ENCODE measurements at places on chromosomes 3 and 15. TPM values are rescaled to one million over a fixed set of nuclear protein-coding genes. Genes with fewer than 3 reads are reported as not detected.
A peak's percentile ranks its signal among the peaks of the same experiment; 100 is the strongest.

HIGD2B gene
- not detected for total RNA-seq

ZBED2 gene
- not detected for total RNA-seq

STRIT1 gene
- not detected for total RNA-seq

IGSF11 gene
- 7.0 TPM for total RNA-seq

UROC1 gene
- not detected for total RNA-seq

GPR62 gene
- 0.19 TPM for total RNA-seq

CAMK1 gene
- 75.9 TPM for total RNA-seq

ZBBX gene
- not detected for total RNA-seq

ACP3 gene
- total RNA-seq: 1.8 TPM

CD96 gene
- total RNA-seq: 0.17 TPM

DNA sequence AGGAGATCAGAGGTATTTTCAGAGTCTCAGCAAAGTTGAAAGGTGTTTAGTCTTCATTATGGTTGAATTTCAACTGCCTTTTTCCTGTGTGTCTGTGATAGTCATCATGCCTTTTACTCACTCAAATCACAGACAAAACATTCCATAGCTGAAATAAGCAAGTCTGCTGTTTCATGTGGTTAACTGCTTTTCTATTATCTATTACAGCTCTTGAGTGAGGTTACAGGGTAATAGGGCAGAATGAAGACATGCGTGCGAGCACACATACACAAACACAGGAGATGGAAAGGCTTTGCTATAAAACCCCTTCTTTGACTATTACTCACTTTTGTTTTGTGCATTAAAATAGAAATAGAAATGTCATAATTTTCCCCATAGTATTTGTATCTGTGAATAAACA is 192.6 kb upstream of the RARB start:
- H3K27me3 ChIP-seq: no peaks in the 10 kb centered on the region
- no peaks in the 10 kb centered on the region for H3K4me1 ChIP-seq
- no peak overlapping the region for H3K4me3 ChIP-seq
- DNase-seq: no peak
- no peak overlapping the region for H3K27ac ChIP-seq
- no peaks in the 10 kb centered on the region for H3K36me3 ChIP-seq

- DNase-seq: no peak
- no peaks in the 10 kb centered on the region for H3K36me3 ChIP-seq
- H3K27ac ChIP-seq: no peak overlapping the region
Measured at GRCh38 chr3:30538791-30539190, 67.6 kb upstream of the TGFBR2 start.

- no peak overlapping the region for H3K4me3 ChIP-seq
- H3K4me1 ChIP-seq: no peaks in the 10 kb centered on the region
- H3K36me3 ChIP-seq: no peaks in the 10 kb centered on the region
- no peak for DNase-seq
Measured at GRCh38 chr3:151367448-151367847, 17.1 kb downstream of the P2RY12 start.

DNA sequence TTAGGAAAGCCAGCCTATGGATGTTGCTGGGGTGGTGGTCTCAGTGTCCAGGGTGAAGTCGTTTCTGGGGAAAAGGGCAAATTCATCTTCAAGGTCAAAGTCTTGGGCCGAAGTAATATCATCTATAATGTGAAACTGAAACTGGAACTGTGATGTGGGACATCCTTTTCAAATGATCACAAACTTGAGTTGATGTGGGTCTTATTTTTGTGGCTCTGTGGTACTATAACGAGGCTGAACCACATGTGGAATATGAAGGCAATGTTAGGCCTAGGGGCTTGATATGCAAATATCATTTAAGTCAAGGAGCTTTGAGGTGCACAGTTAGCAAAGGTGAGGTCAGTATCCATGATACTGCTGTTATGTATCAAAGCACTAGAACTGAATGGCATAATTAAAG is 1.5 kb upstream of the CD200R1L start:
- no peaks in the 10 kb centered on the region for H3K4me1 ChIP-seq
- no peak overlapping the region for H3K4me3 ChIP-seq
- H3K36me3 ChIP-seq: no peaks in the 10 kb centered on the region
- no peak overlapping the region for H3K27ac ChIP-seq
- no peaks in the 10 kb centered on the region for H3K27me3 ChIP-seq

DNA sequence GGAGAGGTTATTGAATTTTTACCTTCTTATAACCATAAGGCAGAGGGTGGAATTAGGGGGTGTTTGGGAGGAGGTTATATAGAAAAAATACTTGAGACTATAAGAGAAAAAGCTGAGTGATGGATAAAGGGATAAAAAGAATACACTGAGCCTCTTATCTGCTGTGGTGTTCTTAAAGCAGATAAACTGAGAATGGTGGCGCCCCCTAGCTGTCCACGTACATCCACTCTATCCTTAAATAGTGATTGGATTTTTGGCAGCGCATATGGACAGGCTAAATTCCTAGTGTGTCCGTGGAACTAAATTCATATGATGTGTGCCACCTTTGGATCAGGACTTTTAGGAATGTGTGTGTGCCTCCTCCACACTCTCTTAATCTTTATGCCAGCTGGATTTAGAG is 121.1 kb downstream of the OXSM start:
- no peaks in the 10 kb centered on the region for H3K36me3 ChIP-seq
- H3K4me1 ChIP-seq: peaks cover 18% of the 10 kb centered on the region
- H3K4me3 ChIP-seq: no peak overlapping the region
- no peak for DNase-seq
- H3K27me3 ChIP-seq: no peaks in the 10 kb centered on the region

DNA sequence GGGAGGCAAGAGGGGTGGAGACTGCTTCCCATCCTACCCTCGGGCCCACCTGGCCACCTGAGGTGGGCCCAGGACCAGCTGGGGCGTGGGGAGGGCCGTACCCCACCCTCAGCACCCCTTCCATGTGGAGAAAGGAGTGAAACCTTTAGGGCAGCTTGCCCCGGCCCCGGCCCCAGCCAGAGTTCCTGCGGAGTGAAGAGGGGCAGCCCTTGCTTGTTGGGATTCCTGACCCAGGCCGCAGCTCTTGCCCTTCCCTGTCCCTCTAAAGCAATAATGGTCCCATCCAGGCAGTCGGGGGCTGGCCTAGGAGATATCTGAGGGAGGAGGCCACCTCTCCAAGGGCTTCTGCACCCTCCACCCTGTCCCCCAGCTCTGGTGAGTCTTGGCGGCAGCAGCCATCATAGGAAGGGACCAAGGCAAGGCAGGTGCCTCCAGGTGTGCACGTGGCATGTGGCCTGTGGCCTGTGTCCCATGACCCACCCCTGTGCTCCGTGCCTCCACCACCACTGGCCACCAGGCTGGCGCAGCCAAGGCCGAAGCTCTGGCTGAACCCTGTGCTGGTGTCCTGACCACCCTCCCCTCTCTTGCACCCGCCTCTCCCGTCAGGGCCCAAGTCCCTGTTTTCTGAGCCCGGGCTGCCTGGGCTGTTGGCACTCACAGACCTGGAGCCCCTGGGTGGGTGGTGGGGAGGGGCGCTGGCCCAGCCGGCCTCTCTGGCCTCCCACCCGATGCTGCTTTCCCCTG is 2.2 kb upstream of the FES start:
- H3K27me3 ChIP-seq: no peaks in the 10 kb centered on the region
- no peak overlapping the region for H3K4me3 ChIP-seq
- H3K36me3 ChIP-seq: peaks cover 61% of the 10 kb centered on the region
- no peak overlapping the region for H3K27ac ChIP-seq
- no peak for DNase-seq

GRCh38 chr3:128195369-128195768 is 42.1 kb downstream of the EEFSEC start:
- H3K4me1 ChIP-seq: peaks cover 35% of the 10 kb centered on the region
- no peaks in the 10 kb centered on the region for H3K36me3 ChIP-seq
- H3K4me3 ChIP-seq: no peak overlapping the region
- peak overlapping the region; percentile 17 for H3K27ac ChIP-seq

DNA sequence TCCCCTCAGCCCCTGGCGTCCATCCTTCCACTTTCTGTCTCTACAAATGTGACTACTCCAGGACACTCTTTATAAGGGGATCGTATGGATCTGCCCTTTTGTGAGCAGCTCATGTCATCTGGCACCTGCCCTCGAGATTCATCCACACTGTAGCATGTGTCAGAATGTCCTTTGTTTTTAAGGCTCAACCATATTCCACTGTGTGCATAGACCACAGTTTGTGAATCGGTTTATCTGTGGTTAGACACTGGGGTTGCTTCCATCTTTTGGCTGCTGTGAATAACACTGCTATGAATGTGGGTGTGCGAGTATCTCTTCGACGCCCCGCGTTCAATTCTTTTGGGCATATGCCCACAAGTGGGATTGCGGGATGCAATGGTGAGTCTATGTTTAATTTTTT is 167.9 kb downstream of the NUP210 start:
- H3K4me1 ChIP-seq: no peaks in the 10 kb centered on the region
- H3K4me3 ChIP-seq: no peak overlapping the region
- H3K27ac ChIP-seq: no peak overlapping the region

GRCh38 chr3:14481018-14481645 is 59.0 kb downstream of the GRIP2 start:
- H3K4me1 ChIP-seq: peaks cover 30% of the 10 kb centered on the region
- H3K36me3 ChIP-seq: peaks cover 64% of the 10 kb centered on the region
- H3K27ac ChIP-seq: no peak overlapping the region
- no peak overlapping the region for H3K4me3 ChIP-seq
- H3K27me3 ChIP-seq: no peaks in the 10 kb centered on the region
- DNase-seq: no peak

GRCh38 chr3:140167600-140168281 is 232.8 kb downstream of the CLSTN2 start:
- DNase-seq: no peak
- H3K27me3 ChIP-seq: no peaks in the 10 kb centered on the region
- H3K36me3 ChIP-seq: no peaks in the 10 kb centered on the region
- no peak overlapping the region for H3K4me3 ChIP-seq
- no peak overlapping the region for H3K27ac ChIP-seq
- no peaks in the 10 kb centered on the region for H3K4me1 ChIP-seq

DNA sequence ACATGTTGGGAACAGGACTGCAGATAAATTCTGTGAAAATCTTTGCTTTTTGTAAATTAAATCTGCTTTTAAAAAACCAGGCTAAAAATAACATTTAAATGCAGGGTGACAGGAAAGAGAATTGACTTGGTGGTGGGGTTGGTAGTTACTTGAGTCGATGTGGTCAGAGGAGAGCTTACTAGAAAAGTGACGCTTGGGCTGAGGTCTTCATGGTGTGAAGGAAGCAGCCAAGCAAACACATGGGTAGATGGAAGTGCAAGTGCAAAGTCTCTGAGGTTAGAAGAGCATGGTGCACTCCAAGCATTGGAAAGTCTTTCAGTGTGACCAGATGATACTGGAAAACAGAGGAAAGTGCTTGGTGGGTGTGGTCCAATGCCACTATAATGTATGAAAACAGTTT is 86.4 kb upstream of the THBS1 start:
- H3K4me3 ChIP-seq: no peak overlapping the region
- H3K4me1 ChIP-seq: peaks cover 71% of the 10 kb centered on the region
- no peaks in the 10 kb centered on the region for H3K36me3 ChIP-seq
- no peak for DNase-seq
- no peaks in the 10 kb centered on the region for H3K27me3 ChIP-seq

- no peak overlapping the region for H3K27ac ChIP-seq
- no peaks in the 10 kb centered on the region for H3K27me3 ChIP-seq
- DNase-seq: no peak
- H3K36me3 ChIP-seq: no peaks in the 10 kb centered on the region
- H3K4me1 ChIP-seq: no peaks in the 10 kb centered on the region
Measured at GRCh38 chr3:123270818-123271217, 69.1 kb downstream of the SEC22A start.

DNA sequence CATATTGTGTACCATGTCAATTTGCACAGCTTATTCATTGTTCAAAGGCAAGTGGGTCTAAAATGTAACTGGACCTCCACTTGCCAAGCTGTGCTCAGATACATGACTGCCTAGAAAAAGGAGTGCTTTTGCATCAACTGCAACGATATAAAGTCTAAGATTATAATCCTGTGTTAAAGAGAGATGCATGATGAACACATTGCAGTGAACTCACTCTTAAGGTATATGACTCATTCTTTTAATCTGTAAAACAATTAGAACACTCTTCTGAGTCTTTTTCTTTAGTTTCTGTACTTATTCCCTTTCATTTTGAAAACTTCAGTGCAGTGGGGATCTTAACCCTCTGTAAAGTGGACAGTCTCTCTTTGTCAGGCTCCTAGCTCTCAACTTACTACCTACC is 982.8 kb downstream of the ROBO1 start:
- H3K27ac ChIP-seq: no peak overlapping the region
- no peaks in the 10 kb centered on the region for H3K36me3 ChIP-seq
- H3K4me1 ChIP-seq: no peaks in the 10 kb centered on the region
- no peak for DNase-seq
- H3K27me3 ChIP-seq: no peaks in the 10 kb centered on the region

DNA sequence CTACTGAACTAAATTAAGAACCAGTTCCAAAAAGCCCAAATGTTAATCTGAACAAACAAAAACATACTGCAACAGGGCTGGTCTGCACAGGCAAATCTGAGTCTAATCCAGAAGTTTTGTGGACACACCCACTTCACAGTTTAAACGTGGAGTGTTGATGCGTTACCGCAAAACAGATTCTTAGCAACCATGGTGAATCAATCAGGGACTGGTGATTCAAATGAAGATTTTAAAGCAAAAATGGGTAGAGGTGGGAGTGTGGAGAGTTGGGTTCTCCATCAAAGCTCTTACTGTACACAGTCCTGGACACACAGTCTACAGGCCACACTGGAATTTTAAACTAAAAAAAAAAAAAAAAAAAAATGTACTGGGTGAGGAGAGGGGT is 5.2 kb downstream of the ANXA2 start:
- DNase-seq: no peak
- H3K4me1 ChIP-seq: peaks cover 91% of the 10 kb centered on the region
- no peak overlapping the region for H3K4me3 ChIP-seq
- H3K36me3 ChIP-seq: peaks cover 4% of the 10 kb centered on the region

GRCh38 chr3:184982076-184982475 is 170.1 kb downstream of the VPS8 start:
- no peaks in the 10 kb centered on the region for H3K27me3 ChIP-seq
- H3K4me1 ChIP-seq: no peaks in the 10 kb centered on the region
- no peaks in the 10 kb centered on the region for H3K36me3 ChIP-seq
- DNase-seq: no peak

DNA sequence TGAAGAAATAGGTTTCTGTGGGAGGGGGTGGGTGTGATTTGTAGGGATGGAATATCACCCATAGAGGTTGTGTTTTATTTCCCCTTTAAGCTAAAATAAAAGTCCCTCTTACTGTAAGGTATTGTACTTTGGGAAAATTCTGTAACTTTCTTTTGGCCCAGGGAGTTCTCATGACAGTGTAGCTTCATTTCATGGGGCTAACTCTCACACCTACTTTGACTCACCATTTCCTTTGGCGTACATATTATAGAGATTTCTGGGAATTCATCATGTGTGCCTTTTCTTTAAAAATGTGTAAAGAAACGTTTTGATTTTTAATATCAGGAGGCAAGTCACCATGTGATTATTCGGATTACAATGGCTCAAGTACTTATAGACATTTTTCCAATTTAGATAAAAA is 477.7 kb upstream of the CFAP20DC start:
- no peaks in the 10 kb centered on the region for H3K27me3 ChIP-seq
- H3K36me3 ChIP-seq: no peaks in the 10 kb centered on the region
- H3K4me3 ChIP-seq: no peak overlapping the region
- H3K27ac ChIP-seq: no peak overlapping the region
- DNase-seq: no peak
- peaks cover 11% of the 10 kb centered on the region for H3K4me1 ChIP-seq

- no peak overlapping the region for H3K4me3 ChIP-seq
- no peaks in the 10 kb centered on the region for H3K4me1 ChIP-seq
- no peaks in the 10 kb centered on the region for H3K27me3 ChIP-seq
Measured at GRCh38 chr3:157531771-157532170, 28.6 kb upstream of the VEPH1 start.
